ENCODE measurements at places on chromosomes 16 and 17.

DNA sequence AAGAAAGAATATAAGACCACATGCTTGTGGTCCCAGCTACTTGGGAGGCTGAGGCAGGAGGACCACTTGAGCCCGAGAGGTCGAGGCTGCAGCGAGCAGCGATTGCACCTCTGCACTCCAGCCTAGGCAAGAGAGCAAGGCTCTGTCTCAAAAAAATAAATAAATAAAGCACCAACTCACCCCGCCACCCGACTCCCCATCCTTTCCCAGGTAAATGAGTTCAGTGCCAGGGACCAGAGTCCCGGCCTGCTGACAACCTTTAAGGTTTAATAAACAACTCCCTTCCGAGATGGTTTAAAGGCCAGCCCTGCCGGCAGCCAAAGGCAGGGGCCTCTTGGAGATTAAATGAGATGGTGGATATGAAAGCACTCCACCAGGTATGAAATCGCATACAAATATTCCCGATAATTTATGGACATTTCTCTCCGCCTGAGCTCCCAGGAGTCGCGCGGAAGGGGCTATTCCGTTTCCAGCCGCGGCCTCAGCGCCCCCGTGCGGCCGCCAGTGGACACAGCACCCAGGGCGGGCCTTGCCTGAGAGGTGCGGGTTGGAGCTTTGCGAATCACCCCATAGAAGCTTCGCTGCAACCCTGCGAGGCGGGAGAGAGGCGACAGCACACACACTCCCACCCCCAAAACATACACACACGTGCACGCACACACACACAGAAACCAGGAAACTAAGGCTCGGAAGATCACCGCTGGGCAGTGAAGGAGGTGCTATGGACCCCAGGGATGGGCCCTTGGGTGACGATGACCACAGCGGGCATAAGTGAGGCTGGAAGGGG, 4.0 kb upstream of the RPL38 start:
- DNase-seq = no peak

DNA sequence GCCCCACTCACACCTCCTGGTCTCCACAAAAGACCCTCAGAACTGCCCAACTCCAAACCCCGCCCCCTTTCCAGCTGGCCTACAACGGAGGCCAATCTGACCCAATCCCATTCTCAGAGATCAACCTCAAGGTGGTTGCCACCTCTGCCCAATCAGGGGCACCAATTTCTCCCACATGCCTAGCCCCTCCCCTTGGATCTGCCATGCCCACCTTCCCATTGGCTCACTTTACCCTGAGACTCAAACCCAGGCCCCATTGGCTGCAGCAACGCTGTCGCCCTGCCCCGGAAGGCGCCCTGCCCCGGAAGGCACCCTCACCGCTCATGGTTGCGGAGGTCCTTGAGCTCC, 10.6 kb downstream of the ZNF668 start:
- no peak for DNase-seq

- DNase-seq = no peak
Measured at GRCh38 chr16:19085679-19086200, 18.3 kb downstream of the COQ7 start.

DNA sequence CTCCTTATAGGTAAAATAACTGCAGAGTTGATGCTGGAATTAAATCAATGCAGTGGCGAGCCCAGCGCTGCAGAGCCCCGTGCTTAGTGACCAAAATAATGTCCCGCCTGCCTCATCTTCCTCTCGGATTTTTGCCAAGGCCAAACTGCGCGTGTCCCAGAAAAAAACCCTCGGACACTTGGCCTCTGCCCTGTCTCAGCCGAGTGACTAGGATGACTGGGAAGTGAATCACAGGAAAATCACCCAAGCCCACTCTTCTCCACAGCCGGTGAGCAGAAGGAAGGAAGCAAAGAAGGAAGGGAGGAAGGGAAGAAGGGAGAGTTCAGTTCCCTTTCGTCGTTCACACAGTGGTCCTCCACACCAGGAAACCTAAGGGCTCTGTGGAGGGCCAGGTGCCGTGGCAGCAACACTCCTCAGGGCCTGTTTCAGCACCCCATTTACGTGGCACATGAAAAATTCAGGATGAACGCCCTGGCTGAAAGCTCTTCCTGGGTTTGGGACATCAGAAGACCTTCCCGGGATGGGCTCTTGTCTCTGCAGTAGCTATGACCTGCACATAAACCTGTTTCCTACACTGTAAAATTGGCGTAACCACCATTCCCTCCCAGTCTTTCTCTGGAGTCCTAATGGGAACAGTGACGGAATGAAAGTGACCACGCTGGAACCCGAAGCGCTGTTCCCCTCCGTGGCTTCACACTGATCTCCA, 25.4 kb upstream of the HOXB13 start:
- no peak for DNase-seq

- peak; percentile 30 for DNase-seq
Measured at GRCh38 chr16:68229431-68230175, 6.3 kb downstream of the ESRP2 start.

DNA sequence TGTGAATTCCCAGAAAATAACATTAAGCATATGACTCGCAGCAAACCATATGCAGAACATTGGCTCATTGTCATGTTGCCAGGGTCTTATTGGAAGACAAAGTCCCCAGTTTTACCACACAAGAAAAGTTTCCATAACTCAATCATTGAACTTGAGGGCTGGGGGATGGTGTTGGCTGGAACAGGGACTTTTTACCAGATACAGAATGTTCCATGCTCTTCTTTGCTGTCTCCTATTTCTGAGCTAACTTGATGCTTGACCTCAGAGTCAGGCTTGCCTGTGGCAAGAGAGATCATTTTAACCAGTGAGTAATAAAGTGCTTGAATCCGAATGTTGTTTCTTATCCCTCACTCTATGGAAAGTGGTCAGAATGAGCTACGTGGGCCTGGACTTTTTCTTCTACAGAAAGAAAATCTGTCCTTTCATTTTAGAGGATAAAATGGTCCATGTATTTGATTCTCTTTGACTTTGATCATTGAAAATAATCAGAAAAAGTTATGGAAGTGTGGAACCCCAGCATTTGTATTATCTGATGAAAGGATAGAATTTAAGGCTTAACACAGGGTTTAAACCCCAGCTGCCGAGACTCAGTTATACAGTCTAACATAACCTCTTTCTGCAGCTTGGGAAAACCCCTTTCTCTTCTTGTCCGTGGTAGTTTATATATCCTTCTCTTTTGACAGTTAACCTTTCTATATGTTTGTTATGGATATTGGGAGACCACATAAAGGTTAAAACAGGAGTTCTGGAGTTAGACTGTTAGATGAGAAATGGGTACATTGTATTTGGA, 67.0 kb downstream of the TUBD1 start:
- no peak for DNase-seq

- no peak for DNase-seq
Measured at GRCh38 chr16:31453255-31454204, 5.8 kb upstream of the ARMC5 start.

GRCh38 chr16:1345087-1345486, 6.6 kb downstream of the TSR3 start:
- DNase-seq = no peak

- no peak for DNase-seq
Measured at GRCh38 chr17:80011989-80012555, 23.6 kb downstream of the TBC1D16 start.

DNA sequence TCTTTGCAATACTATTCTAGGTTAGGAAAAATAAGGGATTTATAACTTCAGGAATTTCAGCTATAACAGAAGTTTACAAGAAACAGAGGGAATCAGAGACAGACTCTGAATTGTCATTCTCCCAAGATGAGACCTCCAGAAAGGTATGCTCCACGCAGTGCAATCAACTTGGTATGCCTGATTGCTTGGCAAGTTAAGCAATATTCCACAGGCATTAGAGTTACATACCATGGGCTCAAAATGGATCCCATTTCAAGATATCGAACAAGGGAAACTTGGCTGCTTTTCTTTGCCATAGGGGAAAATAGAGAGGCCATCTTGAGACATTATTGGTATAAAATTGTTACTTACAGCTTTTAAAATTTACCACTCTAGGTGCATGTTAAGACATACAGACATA, 615.6 kb upstream of the SOX9 start:
- DNase-seq = no peak

DNA sequence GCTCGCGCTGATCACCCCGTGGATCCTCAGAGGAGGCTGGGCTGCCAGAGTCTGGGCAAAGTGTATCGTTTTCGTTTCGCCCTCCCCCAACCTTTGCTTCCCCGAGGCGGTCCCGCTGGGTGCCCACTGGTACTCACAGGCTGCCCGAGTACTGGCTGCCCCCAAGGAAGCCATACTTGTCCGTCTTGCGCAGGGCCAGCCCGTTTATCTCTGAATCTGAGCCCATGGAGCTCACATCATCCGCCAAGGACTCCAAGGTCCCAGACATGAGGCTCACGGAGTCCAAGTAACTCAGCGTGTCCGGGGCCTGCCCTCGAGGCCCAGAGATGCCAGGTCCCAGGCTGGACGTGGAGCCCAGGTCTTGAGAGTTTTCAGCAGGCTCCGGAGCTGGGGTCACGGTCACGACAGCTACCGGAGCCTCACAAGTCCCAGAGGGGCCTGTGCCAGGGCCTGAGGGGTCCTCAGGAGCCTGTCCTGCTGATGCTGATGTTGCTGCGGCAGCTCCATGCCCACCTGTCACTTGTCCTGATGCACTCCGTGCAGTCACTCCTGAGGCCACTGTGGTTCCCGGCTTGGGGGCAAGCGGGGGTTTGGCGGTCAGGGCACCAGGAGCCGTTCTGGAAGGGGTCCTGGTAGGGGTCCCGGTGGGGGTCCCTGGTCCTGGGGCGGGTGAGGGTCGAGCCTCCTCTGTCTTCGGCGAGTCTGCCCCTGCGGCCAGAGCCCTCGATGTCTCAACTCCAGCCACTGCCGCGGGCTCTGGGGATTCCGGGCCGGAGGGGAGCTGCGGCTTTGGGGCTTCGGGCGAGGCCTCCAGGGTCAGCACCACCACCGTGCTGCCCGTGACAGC, 980 bp downstream of the TBC1D10B start:
- no peak for DNase-seq

DNA sequence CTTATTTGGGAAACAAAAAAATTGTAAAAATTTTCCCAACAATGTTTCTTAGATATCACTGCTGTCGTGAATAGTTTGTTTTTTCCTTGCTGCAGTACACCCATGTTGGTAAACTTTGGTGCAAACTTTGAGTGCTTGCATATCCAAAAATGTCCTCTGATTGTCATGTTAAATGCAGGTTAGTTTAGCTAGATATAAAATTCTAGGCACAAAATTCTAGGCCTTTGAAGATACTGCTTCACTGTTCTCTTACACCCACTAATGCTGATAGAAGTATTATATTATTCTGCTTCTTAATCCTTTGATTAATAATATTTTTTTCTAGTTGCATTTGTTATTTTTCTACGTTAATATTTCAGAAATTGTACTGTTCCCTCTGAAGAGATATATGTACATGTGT, 16.1 kb downstream of the TOM1L1 start:
- no peak for DNase-seq

- DNase-seq = no peak
Measured at GRCh38 chr16:75614066-75614897, 8.8 kb downstream of the ADAT1 start.

DNA sequence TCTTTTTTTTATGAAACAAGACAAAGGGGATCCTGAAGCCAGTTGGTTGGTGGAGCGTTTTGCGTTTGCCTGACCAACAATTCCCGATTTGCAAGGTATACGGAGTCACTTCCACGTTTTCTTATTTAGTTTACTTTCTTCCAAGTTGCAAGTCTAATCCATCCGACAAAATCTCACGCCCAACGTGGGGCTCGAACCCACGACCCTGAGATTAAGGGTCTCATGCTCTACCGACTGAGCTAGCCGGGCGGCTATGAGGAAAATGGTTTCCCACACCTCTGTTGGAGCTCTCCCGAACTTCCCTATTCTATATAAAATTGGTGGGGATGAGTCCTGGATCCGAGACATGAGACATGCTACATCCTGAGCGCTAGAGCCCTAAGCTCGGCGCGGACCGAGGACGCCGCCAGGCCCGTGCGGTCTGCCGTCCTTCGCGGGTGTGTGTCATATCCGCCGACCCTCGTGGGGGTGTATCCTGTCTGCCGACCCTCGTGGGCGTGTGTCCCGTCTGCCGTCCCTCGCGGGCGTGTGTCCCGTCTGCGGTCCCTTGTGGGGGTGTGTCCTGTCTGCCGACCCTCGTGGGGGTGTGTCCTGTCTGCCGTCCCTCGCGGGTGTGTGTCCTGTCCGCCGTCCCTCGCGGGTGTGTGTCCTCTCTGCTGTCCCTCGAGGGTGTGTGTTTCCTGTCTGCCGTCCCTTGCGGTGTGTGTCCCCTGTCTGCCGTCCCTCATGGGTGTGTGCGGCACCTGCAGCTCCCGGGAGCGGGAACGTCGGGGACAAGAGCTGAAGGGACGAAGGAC, 22.6 kb downstream of the ZNF213 start:
- peak; percentile 78 for DNase-seq

DNA sequence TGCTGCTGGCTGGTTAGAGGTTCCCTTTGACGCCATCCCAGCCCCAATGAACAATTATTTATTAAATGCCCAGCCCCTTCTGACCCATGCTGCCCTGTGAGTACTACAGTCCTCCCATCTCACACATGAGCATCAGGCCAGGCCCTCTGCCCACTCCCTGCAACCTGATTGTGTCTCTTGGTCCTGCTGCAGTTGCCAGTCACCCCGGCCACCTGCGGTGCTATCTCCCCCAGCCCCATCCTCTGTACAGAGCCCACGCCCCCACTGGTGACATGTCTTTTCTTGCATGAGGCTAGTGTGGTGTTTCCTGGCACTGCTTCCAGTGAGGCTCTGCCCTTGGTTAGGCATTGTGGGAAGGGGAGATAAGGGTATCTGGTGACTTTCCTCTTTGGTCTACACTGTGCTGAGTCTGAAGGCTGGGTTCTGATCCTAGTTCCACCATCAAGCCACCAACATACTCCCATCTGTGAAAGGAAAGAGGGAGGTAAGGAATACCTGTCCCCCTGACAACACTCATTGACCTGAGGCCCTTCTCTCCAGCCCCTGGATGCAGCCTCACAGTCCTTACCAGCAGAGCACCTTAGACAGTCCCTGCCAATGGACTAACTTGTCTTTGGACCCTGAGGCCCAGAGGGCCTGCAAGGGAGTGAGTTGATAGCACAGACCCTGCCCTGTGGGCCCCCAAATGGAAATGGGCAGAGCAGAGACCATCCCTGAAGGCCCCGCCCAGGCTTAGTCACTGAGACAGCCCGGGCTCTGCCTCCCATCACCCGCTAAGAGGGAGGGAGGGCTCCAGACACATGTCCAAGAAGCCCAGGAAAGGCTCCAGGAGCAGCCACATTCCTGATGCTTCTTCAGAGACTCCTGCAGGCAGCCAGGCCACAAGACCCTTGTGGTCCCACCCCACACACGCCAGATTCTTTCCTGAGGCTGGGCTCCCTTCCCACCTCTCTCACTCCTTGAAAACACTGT, 11.3 kb downstream of the CX3CL1 start:
- DNase-seq = no peak

GRCh38 chr16:15952265-15952711, 2.9 kb downstream of the ABCC1 start:
- no peak for DNase-seq

GRCh38 chr17:8096541-8096940, 9.0 kb upstream of the ALOX12B start:
- DNase-seq = no peak

DNA sequence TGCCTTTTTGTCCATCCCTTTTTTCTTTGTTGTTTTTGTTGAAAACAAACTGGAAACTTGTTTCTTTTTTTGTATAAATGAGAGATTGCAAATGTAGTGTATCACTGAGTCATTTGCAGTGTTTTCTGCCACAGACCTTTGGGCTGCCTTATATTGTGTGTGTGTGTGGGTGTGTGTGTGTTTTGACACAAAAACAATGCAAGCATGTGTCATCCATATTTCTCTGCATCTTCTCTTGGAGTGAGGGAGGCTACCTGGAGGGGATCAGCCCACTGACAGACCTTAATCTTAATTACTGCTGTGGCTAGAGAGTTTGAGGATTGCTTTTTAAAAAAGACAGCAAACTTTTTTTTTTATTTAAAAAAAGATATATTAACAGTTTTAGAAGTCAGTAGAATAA, 4.9 kb downstream of the SOX9 start:
- DNase-seq = no peak
